ENCODE measurements at places on chromosomes 12 and 14. TPM values are rescaled to one million over a fixed set of nuclear protein-coding genes. Genes with fewer than 3 reads are reported as not detected.

TGM1 gene
- 1,652 TPM for total RNA-seq

TRIM9 gene
- total RNA-seq = 0.32 TPM

OXA1L gene
- total RNA-seq = 79.1 TPM

P2RX7 gene
- 4.1 TPM for total RNA-seq

ART4 gene
- 0.08 TPM for total RNA-seq

ZNF605 gene
- total RNA-seq = 5.3 TPM

JAG2 gene
- total RNA-seq = 18.9 TPM

- no peak for ATAC-seq
Observed at GRCh38 chr12:128394137-128394536, 127.2 kb downstream of the TMEM132C start.

GRCh38 chr12:6915789-6916285 lies 1.5 kb downstream of the ENO2 start:
- no peak for ATAC-seq

GRCh38 chr12:102426599-102427542 lies 53.5 kb downstream of the IGF1 start:
- ATAC-seq = no peak

GRCh38 chr14:29273513-29273912 lies 506.9 kb downstream of the FOXG1 start:
- no peak for ATAC-seq

DNA sequence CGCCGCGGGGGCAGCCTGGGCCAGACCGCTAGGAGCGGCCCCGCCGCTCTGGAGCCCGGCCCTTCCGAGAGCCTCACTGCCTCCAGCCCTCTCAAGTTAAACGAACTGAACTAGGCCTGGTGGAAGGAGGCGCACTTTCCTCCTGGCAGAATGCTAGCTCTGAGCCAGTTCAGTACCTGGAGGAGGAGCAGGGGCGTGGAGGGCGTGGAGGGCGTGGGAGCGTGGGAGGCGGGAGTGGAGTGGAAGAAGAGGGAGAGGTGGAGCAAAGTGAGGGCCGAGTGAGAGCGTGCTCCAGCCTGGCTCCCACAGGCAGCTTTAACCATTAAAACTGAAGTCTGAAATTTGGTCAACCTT lies 5.3 kb downstream of the LTB4R start:
- ATAC-seq = peak; percentile 48

GRCh38 chr12:121775501-121775900 lies 18.0 kb downstream of the RHOF start:
- no peak for ATAC-seq

DNA sequence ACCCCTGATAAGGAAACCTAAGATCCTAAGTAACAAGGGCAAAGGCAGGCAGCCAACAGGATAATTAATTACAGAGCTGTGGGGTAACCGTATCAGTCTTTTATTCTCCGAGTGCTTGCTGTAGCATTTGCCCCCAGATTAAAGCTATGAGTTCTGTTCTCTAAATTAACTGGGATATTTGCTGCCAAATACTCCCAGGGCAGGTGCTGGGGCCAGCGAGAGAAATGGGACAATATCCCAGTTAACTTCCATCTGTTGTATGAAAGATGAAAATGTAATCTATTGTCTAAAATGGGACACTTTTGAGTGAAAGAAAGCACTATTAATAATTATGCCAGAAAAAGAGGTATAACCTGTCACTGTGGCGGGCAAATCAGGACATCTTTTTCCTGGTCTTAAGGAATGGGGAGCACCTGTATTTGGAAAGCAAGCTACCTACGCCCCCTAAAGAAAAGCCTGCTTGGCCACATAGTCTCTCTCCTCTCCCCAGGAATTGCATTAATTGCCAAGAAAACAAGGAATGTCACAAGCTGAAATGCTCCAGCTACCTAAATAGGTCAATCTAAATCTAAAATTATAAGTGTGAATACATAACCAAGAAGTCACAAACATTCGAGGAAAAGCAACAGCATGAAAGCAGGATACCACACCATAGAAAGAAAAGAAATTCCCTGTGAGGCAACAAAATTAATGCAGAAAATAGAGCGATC lies 26.7 kb upstream of the CFAP54 start:
- ATAC-seq = no peak

GRCh38 chr14:74619672-74620131 lies 7.7 kb upstream of the LTBP2 start:
- peak; percentile 3 for ATAC-seq

DNA sequence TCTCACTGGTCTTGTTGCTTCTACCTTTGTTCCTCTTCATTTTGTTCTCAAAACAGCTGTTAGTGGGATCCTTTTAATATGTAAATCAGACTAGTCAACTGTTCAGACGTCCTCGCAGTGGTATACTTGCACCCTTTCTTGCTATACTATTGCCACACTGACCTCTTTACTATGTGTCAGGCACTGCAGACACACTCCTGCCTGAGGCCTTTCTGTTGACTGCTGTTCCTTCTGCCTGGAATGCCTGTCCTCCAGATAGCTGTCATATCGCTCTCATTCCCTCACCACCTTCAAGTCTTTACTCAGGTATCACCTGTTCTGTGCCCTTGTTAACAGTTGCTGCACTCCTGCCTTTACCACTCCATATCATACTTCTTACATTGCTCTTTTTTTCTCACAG lies 90.0 kb upstream of the TMEM263 start:
- no peak for ATAC-seq

DNA sequence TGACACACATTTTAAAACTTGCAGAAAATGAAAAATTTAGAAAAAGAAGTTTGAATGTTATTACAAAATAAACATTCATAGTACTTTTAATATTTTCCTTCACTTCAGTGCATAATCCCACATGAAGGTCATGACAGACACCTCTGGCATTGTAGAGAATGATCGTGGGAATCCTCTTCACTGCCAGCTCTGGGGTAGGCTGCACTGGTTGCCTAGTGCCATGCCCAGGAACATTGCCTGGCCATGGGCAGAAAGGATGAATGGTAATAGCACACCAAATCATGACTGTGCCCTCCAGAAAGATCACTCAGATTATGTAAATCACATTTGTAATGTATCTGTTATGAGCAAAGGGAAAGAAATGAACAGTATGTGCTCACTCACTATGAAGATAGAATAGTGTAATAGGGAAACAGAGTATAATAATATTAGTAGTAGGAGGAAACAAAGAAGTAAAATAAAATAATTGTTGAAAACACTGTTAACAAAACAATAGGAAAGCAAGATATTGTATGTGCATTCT lies 161.6 kb downstream of the PLCZ1 start:
- peak; percentile 39 for ATAC-seq

DNA sequence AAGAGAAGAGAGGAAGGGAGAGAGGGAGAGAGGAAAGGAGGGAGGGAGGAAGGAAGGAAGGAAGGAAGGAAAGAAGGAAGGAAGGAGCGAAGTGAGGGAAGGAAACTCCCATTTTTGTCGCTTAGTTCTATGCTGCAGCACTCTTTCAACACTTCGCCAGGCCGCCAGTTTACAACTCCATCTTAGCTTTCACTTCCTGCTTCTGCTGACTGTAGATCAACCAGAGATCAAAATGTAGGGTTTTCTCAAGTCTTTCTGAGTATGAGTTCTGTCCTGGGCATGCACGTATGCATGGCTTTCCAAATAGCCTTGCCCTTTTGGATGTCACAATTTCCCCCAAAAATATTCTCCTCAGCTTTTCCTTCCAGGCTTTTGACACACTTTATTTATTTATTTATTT lies 723.4 kb downstream of the TRHDE start:
- ATAC-seq = no peak

- ATAC-seq = peak; percentile 67
Observed at GRCh38 chr14:22556021-22556989, 32.7 kb downstream of the DAD1 start.

DNA sequence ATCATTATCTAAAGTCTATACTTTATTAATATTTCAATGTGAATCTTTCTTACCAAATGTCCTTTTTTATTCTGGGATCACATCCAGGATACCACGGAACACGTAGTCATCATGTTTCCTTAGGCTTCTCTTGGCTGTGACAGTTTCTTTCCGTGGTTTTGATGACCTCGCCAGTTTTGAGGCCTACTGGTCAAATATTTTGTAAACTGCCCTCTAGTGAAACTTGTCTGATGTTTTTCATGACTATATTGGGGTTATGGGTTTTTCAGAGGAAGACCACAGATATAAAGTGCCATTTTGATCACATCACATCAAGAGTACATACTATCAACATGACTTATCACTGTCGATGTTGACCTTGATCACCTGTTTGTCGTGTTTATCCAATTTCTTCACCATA lies 14.1 kb upstream of the SERPINA6 start:
- no peak for ATAC-seq

DNA sequence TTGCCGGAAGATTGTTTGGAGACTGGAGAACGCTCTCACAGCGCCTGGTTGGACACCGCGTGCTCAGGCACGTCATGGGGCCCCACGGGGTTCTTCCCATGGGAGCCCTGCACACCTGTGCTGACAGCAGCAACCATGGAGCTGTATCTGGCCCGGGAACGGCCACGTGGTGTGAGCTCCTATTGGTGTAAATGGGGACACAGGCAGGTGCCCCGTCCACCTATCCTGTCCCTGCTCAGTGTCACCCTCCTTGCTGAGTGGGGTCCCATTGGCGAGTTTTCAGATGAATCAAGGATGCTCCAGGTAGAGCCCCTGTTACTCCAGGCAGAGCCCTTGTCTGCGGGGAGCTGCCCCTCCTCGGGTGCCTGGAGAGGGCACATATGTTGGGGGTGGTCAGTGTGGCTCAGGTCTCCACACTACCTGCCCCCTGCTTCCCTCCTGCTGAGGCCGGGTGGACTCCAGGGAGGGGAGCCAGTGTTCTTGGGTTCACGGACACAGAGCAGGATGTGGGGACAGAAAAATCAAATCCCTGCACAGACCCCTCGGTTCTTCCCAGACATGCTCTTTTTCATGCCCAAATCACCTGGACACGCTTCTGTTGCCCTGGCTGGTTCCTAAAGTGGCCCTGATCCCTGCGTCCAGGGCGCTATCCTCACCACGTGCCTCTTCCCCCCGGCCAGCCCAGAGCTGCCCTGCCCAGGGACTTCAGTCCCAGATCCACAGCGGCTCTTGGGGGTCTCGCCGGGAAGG lies 250.1 kb downstream of the ADGRD1 start:
- no peak for ATAC-seq

- no peak for ATAC-seq
Observed at GRCh38 chr12:4386801-4387200, 7.3 kb upstream of the FGF23 start.

DNA sequence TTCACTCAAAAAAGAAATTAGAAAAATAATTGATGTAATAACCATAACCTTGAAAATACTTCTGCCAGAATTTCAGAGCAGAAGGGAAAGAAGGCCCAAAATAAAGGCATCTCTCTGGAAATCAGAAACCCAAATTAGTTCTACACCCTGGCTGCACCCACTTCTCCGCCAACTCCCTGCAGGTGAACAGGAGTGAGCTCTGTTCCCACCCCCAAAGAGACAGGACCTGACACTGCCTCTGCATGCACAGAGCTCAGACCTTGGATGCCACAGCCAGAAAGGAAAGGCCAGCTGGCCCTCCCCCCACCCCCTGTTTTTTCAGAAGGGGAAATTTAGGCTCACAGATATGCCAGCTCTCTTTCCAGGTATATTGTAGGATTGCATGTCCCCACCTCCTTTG lies 228.2 kb downstream of the BCL11B start:
- no peak for ATAC-seq

GRCh38 chr12:5511644-5512600 lies 80.0 kb downstream of the NTF3 start:
- ATAC-seq = peak; percentile 19

- no peak for ATAC-seq
Observed at GRCh38 chr12:126219654-126220279, 1154.5 kb downstream of the AACS start.

DNA sequence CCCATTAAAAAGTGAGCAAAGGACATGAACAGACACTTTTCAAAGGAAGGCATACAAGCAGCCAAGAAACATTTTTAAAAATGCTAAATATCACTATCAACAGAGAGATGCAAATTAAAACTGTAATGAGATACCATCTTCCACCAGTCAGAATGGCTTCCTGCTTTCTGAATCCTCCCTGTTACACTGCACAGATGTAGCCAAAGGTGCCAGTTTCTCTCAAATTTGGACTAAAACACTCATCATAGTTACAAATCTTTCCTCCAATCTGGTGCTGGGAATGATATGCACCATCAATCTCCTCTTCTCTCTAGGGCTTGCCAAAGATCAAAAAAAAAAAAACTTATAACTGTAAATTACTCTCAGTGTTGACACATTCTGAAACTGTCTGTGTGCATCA lies 311.8 kb upstream of the CLEC14A start:
- no peak for ATAC-seq

GRCh38 chr14:103099081-103099732 lies 4.7 kb downstream of the EXOC3L4 start:
- no peak for ATAC-seq

GRCh38 chr12:85741046-85741445 lies 95.2 kb downstream of the RASSF9 start:
- ATAC-seq = no peak

DNA sequence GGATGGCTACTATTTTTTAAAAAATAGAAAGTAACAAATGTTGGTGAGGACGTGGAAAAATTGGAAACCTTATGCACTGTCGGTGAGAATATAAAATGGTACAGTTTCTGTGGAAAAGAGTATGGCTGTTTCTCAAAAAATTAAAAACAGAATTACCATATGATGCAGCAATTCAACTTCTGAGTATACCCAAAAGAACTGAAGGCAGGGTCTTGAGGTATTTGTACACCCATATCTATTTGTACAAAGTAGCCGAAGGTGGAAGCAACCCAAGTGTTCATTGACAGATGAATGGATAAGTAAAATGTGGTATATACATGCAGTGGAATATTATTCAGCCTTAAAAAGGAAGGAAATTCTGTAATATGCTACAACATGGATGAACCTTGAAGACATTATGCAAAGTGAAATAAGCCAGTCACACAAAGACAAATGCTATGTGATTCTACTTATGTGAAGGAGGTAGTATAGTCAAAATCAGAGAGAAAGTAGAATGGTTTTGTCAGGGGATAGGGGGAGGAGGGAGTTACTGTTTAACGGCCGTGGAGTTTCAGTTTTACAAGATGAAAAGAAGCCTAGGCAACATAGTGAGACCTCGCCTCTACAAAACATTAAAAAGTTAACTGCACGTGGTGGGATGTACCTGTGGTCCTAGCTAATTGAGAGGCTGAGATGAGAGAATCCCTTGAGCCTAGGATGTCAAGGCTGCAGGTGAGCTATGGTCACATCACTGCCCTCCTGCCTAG lies 38.4 kb upstream of the CCT2 start:
- no peak for ATAC-seq

DNA sequence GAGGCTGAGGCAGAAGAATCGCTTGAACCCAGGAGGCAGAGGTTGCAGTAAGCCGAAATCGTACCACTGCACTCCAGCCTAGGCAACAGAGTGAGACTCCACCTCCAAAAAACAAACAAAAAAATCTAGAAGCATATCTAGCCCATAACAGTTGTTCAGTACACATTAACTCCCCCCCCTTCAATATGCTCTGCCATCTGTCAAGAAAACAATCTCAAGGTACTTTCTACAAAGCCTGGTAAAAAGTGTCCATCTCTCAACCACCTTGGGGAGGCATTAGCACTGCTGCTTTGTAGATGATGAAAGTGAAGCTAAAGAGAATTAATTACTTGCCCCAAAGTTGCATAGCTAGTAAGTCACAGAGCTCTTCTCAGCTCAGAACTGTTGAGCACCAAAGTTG lies 24.9 kb downstream of the LGALS3 start:
- ATAC-seq = no peak

GRCh38 chr14:100892496-100893227 lies 10.9 kb downstream of the RTL1 start:
- no peak for ATAC-seq

Measured in esophagus mucosa (tissue), 1 donor.